Stimulated activated CD8-positive, alpha-beta memory T cell treated with anti-CD3 and anti-CD28 coated beads, Interleukin-2, amount 100 ng/mL, for 1 hour (primary cell): ENCODE measurements at places on chromosomes 3 and 15.

DNA sequence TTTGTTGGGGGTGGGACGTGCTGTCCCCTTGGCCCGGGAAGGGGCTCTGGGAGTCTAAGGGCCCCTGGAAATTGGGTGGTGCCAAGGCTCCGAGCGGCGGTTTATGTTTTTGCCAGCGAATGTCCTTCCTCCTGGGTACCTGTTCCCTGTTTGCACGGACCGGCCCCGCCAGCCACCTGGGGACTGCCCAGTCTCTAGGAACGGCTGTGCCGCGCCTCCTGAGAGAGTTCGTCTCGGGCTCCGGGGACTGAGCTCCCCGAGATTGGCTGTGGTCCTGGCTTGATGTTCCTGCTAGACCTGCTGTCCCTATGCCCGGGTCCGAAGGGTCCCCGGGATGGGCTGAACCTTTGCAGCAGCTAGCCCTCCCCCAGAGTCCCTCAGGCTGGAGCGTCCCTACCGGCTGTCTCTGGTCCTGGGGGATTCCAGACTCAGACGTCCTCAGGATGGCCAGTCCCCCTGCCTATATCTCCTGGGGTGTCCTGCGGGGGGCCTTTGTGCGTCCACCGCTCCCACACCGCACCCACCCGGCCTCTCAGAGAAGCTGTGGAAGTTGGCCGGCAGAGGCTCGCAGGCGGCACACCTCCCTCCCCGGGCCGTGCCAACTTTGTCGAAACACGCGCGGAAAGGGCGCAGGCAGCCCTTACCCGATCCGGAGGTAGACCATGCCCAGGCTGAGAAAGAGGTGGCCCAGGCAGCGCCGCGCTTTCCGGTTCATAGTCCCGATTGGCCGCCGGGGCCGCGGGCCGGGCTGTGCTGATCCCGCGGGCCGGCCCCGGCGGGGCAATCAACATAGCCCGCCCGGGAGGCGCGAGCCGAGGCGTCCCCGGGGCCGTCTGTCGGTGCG lies 547 bp downstream of the WNT7A start:
- no peak for DNase-seq

- DNase-seq = no peak
These were observed 14.7 kb upstream of the CHD2 start for GRCh38 chr15:92885224-92886041.

DNA sequence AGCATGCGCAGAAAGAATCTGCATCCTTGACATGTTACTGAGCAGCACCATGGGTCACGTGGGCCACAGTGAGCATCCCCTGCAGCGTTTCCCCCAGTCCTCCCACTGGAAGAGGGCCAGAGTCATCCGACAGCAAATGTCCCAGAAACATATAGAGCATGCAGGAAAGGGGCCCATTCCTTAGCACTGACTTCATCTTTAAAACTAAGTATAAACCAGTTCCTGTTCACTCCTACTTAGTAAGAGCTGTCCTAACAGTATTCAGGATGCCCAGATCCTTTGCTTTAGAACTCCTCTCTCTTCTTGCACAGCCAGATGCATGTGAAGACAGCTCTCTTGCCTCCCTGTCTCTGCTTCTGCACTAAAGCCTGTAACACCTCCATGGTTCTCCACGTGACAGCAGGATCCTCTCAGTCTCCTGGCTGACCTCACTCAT lies 79.3 kb upstream of the OXTR start:
- no peak for DNase-seq

DNA sequence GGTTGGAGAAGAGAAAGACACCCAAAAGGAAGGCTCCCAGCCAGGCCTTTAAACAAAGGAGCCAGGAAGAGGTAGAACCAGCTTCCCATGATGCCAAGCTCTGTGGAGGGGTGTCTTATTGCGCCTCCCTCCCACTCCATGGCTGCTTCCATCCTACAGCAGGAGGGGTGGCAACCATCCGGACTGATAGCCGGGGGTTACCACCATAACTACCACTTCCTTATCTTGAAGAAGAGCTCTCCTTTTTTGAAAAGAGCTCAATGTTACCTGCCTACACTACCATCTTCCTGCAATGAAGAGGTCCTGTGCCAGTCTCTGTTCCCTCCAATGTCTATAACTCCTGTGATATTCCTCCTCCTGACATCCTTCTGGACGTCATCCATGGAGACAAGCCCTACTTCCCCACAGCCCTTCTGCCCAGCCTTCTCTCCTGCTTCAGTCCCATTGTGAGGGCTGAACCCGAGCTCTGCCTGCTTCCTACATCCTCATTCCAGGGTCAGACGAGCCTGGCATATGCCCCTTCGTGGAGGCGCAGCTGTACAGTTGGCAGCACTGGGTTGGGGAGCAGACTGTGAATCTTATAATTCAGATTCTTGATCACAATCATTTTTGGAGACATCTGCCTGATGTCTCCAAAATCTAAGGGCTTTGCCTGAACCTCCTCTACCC lies 8.5 kb downstream of the CCDC9B start:
- DNase-seq = no peak

GRCh38 chr3:4680227-4680691 lies 187.1 kb downstream of the ITPR1 start:
- DNase-seq = no peak

- no peak for DNase-seq
These were observed 101.5 kb upstream of the CBLB start for GRCh38 chr3:105970283-105970682.

- no peak for DNase-seq
These were observed 36.9 kb upstream of the LACTB start for GRCh38 chr15:63084806-63085205.

DNA sequence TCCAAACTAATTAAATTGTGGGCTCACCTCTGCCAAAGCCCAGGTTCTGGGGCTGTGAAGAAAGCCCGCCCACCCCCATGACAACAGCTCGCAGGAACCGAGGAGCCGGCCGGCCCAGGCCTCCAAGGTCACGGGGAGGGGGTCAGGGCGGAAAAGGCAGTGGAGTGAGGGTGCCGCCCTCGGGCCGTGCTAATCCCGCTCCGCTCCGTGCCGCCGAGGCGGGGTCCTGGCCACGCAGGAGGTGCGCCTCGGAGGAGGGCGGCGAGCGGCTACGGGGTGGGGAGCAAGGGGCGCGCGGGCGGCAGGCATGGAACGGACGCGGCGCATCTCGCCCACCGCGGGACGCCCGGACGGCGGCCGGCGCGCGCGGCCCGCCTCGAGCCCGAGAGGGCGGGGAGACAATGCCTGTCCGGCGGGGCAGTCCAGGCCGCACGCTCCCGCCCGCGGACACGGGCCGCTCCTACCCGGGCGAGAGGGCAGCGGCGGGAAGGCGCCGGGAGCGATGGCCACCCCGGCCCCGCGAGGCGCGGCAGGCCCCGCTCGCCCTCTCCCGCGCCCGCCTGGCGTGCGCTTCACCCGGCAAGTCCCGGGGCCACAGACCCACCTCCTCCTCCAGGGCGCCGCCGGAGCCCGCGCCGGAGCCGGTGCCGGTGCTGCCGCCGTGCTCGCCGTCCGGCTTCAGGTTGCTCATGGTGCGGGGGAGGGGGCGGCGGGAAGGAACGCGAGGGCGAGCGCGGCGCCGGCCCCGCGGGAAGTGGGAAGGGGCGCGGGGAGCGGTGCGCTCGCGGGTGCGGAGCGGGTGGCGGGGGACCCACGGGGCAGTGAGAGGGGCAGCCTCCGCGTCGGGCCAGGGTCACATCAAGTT lies 528 bp downstream of the RBPMS2 start:
- no peak for DNase-seq

DNA sequence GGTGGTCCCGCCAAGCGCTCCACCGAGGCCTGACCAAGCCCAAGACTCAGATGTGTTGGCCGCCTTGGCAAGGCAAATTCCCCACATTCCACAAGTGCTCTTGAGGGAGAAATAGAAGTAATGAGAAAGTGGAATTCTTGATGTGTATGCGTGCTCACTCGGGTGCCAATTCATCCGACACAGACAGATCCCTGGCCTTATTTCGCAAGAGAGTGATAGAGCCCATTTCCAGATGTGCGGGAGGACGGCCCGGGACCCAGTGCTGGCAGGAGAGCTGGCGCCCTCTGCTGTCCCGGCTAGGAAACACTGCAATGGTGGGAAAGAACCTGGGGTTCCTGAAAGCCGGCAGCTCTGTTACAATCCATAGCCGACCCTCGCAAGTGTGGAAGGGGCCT lies 76.0 kb downstream of the HMG20A start:
- DNase-seq = peak; percentile 45

DNA sequence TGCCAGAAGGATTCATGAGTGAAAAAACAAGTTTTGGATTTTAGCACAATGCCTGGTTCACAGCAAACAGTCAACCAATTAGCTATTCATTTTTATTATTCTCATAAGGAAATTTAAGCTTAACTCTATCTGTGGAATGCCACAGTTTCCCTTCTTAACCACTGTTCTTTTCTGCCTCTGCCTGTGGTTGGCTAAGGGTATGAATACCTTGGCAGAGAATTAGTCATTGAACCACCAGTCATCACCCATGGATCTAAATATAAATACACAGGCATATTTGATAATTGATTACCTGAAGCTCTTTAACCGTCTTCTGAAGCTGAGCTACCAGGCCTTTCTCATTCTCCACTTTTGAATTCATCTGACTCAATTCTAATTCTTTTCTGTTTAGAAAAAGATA lies 79.9 kb downstream of the MYH15 start:
- no peak for DNase-seq

DNA sequence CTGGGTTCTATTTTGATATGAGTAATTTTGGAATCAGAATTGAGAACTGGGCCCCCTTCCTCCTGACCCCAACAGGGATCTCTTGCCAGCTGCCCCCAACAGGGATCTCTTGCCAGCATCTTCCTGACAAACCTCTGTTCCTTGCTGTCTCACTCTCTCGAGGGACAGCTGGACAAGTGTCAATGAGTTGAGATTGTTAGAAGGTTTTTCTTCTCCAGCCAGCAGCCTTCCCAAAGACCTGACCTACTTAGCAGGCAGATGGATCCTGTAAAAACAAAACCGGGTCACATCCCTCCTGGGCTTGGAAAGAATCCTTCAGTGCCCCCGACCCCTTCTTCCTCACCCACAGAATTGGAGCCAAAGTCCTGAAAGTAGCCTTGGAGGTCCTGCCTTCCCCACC lies 21.6 kb downstream of the LIMD1 start:
- DNase-seq = no peak

DNA sequence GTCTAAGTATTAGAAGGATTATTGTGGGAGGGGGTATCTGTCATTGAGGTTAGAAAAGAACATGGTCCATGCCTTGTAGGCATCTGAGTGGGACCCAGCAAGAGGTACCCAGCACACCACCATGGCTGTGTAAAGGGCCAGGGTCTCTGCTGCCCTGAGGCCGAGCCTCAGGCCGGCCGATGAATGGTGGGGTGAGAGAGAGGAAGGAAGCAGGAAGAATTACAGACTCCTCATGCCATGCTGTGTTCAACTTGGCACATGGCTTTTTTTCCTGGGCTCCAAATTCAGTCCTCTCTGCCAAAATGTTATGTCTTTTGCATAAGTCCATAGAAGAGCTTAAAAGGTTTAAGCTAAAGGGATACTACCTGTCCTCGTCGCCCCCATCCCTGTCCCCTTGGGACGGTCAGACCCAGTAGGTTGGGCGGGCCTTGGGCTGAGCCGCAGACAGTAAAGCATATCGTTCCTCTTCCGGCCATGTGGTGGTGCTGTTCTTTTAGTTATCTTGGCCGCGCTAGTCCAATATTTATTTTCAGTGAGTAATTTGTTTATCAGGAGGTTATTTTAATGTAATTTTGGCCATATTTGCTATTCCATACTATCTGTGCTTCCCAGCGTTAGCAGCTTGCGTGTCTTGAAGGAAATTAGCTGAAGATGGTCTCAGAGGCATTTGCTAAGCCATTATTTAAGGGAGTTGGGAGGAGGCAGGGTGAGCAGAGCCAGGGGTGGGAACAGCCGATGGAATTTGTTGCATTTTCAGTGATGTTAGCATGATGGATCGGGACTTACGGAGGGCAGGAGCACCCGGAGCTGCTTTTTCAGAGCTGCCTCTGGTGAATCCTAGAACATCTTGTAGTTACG lies 152.4 kb downstream of the AGBL1 start:
- DNase-seq = no peak

DNA sequence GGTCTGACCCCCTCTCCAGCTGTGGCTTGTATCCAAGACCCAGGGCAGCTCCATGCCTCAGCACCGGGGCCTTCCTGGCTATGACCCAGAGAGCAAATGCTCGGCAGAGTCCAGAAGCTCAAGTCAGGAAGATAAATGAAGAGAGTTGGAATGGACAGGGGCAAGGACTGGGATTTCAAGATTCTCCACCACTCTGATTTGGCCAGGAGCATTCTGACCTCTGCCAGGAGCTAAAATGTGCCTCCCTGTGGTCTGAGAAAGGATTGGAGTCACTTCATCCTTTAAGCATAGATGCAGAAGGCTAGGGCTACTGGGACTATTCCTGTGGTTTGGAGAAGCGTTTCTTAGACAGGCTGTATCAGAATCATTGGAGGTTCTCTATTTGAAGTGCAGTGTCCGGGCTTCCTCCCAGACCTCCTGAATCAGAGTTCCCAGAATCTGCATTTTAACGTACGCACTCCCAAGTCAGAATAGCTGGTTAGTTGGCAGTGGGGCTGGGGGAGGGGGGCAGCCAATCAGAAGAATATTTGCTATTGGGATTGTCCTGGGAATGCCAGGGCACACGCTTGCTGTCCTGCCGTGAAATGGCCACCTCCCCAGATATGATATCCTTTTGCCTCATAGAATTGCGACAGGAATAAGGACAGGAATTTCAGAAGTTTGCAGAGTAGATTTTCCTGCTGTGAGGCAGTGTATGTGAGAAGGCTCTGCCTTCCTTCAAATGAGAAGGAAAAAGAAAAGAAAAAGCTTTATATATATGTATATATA lies 57.4 kb downstream of the HRH1 start:
- no peak for DNase-seq

GRCh38 chr3:149727656-149728055 lies 24.6 kb downstream of the COMMD2 start:
- DNase-seq = no peak

DNA sequence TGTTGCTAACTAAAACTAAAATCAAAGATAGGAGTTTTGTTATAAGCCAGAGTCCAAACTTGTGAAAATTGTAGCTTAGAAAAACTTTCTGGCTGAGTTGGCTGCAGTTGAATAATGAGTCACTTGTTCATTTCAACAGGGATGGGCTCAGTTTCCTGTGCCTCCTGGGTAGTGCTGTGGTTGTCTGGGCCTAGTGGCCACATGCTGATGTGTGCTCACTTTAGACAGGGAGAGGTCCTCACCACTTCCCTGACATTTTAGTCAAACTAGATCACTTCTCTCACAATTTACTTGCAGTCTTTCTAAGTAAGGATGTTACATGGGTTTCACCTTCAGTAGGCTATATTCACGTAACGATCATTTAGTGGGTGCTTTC lies 6.3 kb upstream of the UBE2Q2 start:
- peak; percentile 20 for DNase-seq

- no peak for DNase-seq
These were observed 4.8 kb upstream of the CAMP start for GRCh38 chr3:48218537-48218936.

GRCh38 chr3:64088408-64089205 lies 65.3 kb upstream of the PSMD6 start:
- DNase-seq = no peak

GRCh38 chr3:127095774-127096173 lies 97.2 kb upstream of the PRR23E start:
- no peak for DNase-seq

- no peak for DNase-seq
These were observed 55.9 kb downstream of the SQOR start for GRCh38 chr15:45690581-45691260.

- DNase-seq = no peak
These were observed 191.6 kb downstream of the KCNAB1 start for GRCh38 chr3:156311930-156312329.

GRCh38 chr15:37055481-37055880 lies 44.9 kb downstream of the MEIS2 start:
- no peak for DNase-seq
